ENCODE measurements at places on chromosomes 12 and 14.

GRCh38 chr14:33568935-33569579 is 381.8 kb downstream of the EGLN3 start:
- no peak for DNase-seq

- no peak for DNase-seq
Observed at GRCh38 chr12:46390881-46391280, 18.3 kb upstream of the SLC38A2 start.

DNA sequence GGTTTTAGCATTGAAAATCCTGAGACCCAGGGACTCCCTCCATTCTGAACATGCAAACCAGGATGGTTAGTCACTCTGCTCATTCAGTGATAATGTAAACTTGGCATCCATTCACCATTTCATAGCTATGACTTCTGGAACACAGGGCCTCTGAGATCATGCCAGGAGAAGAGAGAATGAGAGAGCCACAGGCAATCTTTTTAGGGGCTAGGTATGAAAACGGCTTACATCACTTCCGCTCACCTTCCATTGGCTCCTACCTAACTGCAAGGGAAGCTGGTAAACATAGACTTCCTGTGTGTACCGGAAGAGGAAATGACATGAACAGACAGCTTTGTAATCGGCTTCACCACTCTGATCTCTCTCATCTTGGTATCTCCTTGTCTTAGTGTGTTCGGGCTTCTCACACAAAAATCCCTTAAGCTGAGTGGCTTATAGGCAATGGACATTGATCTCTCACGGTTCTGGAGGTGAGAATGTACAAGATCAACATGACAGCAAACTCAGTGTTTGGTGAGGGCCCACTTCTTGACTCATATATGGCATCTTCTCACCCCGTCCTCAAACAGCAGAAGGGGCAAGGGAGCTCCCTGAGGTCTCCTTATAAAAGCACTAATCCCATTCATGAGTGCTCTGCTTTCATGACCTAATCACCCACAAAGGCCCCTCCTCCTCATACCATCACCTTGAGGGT is 465.9 kb upstream of the TBX3 start:
- DNase-seq = no peak

DNA sequence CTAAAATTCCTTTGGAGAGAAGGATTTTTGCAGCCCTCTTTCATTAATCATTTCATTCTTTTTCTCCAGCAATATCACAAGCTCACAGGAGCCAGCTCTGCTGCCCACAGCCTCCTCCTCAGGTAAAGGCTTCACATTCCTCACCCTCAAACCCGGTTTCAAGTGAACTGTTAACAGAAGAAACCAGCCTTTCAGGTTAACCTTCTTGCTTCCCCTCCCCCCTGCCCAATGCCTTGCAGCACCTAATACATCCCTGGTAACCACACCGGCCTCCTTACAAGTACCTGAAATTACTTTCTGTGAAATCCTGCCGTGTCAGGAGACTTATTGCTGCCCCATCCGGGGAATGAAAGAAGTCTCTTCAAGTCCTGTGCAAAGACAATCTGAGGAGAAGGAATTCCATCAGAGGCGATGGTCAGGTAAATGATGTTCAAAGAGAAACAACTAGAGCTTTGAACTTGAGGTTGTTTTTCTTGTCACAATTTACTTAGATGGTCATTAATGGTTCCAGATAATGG is 111.2 kb downstream of the MYRFL start:
- DNase-seq = no peak

DNA sequence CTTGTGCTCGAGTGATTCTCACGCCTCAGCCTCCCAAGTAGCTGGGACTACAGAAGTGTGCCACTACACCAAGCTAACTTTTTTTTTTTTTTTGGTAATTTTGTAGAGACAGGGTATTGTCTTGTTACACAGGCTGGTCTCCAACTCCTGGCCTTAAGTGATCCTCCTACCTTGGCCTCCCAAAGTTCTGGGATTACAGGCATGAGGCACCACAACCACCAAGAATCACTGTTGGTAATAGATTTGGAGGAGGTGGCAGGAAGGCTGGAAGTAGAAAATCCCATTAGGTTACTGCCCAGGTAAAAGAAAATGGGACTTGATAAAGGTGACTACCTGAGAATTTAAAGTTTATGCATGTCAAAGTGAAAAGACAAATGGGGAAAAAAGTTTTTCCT is 1.4 kb upstream of the CDCA4 start:
- no peak for DNase-seq

GRCh38 chr14:39102265-39102968 is 618 bp downstream of the SEC23A start:
- DNase-seq = no peak

- no peak for DNase-seq
Observed at GRCh38 chr12:86683568-86684304, 427.5 kb upstream of the MGAT4C start.

- no peak for DNase-seq
Observed at GRCh38 chr12:111842556-111843396, 748 bp downstream of the MAPKAPK5 start.

GRCh38 chr12:118560733-118561132 is 184.4 kb downstream of the SUDS3 start:
- no peak for DNase-seq

DNA sequence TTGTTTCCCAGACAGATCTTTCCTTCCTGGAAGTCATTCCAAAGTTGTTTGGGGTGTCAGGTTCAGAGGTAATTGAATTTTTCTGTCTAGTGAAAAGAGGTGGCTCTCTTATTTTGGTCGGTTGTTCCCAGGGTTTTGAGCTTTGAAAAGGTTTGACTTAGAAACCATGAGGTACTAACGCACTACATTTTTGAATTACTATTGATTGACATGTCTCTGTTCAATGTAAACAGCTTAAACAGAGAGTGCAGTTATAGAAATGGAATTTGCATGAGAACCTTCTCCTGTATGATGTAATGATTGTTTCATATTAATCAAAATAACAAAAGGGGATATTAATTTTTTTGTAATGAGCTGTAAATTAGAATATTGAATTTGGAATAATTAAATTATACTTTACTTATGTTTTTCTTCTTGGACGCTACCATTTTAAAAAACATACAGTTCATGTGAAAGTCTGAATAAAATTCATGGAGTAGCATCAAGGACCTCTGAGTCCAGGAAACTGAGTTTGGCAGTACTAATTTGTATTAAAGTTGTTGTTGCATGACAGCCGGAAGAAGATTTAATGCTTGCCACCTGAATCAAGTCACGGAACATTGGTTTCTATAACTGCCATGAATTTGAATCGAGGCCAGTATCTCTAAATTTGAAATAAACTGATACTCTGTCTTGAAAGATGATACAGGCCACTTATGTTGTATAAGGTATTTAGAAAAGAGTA is 41.7 kb downstream of the NPAS3 start:
- no peak for DNase-seq

DNA sequence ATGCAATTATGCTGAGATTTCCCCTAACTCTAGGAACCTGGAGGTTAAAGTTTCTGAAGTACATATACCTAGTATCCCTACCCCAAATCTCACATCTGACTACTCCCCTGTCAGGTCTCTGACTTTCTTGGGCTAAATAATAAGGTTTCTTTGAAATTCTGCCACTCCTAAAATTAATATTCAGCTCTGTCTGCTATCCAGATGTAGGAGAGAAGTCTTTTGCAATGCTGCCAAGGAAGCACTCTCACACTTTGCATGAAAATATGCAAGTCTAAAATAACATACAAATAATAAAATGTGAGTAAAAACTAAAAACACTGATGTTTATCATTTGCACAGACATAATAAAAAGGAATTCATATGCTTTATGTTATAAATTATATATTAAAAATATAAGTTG is 196.9 kb upstream of the LRFN5 start:
- DNase-seq = no peak

DNA sequence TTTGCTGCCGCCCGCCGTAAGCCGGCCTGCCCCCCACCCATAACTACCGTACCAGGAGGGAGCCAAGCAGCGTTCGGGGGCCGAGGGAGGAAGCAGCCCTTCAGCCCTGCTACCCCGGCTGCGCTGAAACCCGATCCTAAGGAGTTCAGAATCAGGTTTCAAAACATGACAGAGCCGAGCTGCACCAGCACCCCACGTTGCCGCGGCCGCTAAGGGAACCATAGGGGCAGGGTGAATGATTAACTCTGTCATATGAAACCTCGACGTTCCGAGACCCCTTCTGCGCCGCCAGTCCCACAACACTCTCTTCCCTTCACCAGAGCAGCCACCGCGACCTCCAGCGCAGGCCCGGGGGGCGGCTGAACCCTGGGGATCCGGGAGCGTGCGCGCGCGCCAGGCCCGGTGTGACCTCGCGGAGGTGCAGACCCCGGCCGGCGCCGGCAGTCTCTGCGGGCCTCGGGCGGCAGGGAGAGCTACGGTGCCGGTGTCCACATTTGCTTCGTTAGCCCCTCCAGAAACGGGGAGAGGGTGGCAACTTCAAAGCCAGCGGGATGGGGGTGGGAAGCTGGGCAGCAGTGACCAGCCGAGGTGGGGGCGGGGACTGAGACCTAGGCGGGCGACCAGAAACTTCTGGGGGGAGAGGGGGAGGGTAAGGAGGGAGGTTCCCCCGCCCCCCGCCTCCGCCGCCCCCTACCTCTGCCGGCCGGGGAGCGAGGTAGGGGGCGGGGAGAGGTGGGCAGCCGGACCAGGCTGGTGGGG is 1.6 kb downstream of the SIX4 start:
- peak; percentile 10 for DNase-seq

DNA sequence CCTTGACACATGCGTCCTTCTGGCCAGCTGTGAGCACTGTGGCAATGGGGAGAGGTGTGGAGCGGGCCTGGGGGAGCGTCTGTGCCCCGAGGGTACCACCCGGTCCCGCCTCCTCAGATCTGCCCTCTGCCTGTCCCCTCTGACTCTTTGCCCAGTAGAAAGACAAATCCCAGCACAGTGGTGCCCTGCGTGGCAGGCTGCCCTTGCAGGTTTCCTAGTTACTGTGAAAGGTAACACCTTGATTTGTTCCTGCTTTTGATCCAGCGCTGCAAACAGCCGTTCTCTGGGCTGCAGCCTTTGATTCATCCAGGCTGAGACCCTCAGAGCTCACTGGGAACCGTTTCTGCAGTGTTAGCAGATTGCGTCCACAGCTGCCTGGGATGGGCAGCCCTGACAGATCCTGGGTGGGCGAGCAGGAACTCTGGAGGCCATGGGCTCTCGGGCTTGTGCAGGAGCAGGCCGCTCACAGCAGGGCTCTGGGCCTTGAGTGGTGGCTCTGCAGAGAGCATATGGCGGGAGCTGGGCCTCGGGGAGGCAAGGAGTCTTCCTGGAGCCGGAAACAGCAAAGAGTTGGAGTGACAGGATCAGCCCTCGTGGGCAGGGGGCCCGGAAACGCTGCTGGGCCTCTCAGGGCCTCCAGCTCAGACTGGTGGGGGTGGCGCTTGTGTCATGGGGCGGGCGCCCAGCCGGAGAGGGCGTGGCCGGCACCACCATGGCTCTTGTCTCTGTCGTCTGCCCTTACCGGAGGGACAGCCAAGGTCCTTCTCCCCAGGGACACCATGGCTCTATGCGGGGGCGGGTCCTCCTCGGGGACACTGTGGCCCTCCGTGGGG is 16.6 kb downstream of the FBRSL1 start:
- DNase-seq = peak; percentile 96

GRCh38 chr12:122834104-122834920 is 945 bp upstream of the HIP1R start:
- DNase-seq = peak; percentile 74

DNA sequence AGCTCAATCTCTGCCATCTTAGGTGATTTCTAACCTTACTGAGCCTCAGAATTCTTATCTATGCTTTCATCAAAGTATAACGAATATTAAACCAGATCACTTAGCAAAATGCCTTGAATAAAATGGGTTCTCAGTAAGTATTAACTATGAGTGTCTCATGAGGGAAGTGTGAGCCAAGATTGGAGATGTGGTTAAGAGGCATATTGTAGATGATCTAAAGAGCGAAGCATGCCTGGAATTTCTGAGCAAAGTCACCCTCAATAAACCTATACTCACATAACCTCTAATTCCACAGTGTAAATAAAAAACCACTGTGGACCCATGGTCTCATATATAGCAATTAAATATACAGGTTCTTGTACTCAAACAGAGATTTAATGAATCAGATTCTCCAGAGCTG is 193.1 kb upstream of the FSCB start:
- no peak for DNase-seq

DNA sequence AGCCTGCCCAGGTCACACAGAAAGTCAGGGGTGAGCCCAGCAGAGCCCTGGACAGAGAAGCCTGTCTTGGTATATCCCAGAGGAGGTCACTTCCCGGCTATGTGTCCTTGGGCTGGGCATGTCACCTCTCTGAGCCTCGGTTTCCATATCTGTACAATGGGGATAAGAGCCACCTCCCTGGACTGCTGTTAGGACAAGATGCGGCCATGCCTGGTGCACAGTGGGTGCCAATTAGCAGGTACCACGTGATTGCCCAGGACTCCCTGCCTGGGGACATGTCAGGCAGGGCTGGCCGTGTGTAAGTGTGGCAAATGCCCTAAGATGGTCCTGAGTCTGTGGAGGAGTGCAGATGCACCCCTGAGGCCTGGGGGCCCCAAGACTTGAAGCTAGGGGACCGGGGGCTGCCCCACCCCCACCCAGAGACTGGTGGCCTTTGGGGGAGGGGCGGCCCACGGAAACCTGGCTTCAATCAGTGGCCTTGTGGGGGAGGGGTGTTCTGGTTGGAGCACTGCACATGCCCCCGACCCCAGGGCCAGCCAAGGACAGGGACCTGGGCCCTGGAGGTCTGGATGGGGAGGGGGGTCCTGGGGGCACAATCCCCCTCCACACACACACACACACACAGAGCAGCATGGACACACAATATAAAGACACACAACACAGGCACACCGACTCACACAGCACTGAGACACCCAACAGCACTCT is 878 bp downstream of the TMEM119 start:
- no peak for DNase-seq

DNA sequence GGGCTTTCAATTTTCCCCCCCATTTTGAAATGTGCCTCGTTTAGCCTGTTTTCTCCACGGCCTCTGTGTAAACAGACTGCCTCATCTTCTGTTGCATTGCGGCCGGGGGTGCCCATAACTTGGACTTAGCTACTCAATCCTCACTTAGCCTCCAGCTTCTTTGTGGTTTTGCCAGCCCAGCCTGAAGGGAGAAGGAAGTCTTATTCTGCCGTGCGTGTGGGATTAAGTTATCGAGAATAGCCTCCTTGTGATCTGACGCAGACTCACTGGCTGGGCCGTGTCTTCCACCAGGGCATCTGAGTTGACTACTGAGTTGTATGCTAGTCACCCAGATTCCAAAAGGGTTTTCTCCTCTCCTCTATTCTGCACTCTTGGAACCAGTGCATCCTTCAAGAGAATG is 8.1 kb downstream of the PRKAB1 start:
- DNase-seq = no peak

DNA sequence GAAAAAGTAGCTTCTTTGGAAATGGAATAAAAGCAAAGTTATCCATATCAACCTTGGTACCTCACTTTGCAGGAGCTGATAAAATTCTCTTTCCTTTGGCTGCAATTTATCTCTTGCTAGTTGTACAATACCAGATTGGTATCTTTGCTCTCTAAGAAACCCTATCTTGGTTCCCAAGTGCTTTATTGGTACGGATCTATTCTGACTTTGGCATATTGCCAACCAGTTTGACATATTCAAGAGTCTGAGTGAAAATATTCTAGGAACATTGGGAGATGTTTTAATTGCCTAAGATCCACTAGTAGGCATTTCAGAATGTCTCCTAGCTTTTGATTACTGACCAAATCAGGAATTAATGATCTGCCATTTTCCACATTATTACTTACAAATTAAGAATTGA is 167.2 kb upstream of the ATP2B1 start:
- DNase-seq = no peak

Data from right cardiac atrium (tissue), 5 donors.